COR-L47 (cell line): ENCODE measurements at places on chromosomes 11 and 22.

- DNase-seq = no peak
These were observed 131.7 kb downstream of the KIF18A start for GRCh38 chr11:27976262-27976661.

GRCh38 chr11:1772270-1773130 is 8.8 kb upstream of the CTSD start:
- DNase-seq = no peak

- no peak for DNase-seq
These were observed 305.8 kb upstream of the NCAM1 start for GRCh38 chr11:112655371-112655770.

GRCh38 chr11:57896361-57897145 is 127.1 kb upstream of the OR9Q1 start:
- DNase-seq = no peak

- no peak for DNase-seq
These were observed 18.6 kb downstream of the C11orf91 start for GRCh38 chr11:33682019-33682418.

GRCh38 chr11:77193911-77194830 is 66.1 kb downstream of the MYO7A start:
- no peak for DNase-seq

DNA sequence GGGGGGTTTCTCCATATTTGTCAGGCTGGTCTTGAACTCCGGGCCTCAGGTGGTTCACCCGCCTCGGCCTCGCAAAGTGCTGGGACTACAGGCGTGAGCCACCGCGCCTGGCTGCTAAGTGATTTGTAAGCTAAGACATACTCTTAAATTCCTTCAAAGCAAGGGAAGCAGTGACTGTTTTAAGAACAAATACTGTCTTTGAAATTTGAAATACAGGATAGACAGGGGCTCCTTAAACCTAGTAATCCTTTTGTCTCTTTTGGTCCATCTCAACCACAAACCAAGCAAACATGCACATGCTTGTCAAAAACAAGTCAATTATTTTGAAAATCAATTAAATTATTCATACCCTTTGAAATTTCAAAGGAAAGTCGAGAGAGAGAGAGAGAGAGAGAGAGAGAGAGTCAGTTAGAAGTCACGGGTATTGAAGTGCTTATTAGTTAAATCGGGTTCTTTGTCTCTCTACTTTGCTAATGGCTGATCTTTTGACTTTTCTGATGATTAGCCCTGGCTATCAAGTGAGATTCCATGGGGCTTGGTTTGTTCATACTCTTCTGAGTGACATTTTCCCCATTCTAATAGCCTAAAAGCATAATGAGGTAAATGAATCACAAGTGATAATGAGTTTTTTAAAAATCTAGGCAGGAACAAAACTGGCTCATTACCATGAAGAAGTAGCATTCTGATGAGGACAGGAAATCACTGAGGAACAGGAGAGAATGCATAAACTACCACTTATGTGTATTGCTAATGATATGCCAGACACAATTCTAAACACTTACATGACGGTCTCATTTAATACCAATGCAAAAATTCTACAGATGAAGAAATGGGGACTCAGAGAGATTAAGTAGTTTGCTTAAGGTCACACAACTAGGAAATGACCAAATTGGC is 48.0 kb downstream of the MCHR1 start:
- no peak for DNase-seq

DNA sequence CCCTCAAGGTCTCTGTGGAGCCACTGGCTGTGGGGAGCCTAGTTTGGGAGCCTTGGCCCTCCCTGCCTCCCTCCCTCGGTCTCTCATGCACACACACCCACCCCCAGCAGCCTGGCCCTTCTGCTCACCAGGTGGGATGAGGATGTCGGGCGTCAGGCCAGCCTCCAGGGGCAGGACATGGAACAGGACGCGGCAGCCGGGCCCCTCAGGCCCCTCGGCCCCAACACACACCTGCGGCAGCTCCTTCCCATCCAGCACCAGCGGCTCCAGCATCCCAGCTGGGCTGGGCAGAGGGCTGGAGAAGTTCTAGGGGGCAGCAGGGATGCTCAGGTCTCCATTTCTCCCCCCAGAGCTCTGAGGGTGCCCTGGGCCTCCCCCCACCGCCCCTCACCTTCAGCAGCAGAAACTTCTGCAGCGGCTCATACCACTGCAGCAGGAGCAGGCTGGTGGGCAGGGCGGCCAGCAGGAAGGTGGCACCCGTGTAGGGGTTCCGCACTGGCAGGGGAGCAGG is 11.2 kb downstream of the MAP4K2 start:
- DNase-seq = no peak

DNA sequence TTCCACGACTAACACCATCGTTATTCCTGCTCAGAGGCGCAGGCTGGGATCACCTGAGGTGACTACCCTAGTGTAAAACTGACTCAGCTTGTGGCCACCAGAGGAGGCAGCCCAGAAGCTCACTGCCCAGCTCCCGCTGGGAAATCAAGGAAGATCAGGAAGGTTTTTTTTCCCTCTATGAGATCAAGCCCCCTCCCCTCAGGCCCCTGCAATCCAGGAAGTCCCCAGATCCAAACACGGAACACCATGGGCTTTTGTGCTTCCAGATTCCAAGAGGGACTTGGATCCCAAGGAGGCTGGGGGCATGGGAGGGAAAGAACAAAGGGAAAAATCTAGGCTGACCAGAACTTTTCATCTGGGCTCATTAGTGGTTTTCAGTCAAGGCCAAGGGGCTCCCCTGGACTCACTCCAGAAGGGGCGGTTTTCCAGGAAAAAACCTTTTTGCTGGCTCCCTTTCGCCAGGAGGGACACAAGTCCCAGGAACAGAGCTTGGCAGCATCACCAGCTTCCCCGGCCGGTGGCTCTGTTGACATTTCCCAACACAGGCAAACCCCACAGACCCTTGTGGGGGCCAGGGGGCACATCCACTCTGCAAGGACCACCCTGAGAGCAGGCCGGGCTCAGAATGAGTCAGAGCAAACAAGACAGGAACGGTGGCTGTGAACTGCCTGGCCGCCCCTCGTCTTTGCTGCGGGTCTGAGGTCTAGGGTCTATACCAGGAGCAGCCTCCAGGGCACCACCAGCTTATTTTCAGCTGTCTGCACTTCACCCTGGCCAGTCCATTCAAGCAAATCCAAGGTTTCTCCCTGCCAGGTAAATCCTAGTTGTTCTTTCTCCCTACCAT is 36.8 kb downstream of the MYH9 start:
- DNase-seq = no peak

GRCh38 chr11:126468102-126468521 is 112.6 kb downstream of the ST3GAL4 start:
- DNase-seq = no peak
